ENCODE measurements at places on chromosomes 3 and 15.

- peak; percentile 34 for DNase-seq
These were observed 92.4 kb upstream of the ANKRD34C start for GRCh38 chr15:79190093-79190492.

DNA sequence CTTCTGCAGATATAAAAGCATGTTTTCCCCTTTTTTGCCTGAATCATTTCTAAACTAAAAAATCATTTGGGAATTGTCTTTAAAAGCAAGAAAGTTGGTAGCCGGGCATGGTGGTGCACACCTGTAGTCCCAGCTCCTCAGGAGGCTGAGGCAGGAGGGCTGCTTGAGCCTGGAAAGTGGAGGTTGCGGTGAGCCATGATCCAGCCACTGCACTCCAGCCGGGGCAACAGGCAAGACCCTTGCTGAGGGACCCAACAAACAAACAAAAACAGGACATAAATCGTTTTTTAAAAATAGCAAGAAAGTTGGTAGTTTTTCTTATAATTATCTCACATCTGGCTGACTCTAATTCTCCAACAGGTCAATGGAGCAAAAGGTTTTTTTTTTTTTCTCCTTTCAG is 2.5 kb downstream of the HIGD1A start:
- no peak for DNase-seq

DNA sequence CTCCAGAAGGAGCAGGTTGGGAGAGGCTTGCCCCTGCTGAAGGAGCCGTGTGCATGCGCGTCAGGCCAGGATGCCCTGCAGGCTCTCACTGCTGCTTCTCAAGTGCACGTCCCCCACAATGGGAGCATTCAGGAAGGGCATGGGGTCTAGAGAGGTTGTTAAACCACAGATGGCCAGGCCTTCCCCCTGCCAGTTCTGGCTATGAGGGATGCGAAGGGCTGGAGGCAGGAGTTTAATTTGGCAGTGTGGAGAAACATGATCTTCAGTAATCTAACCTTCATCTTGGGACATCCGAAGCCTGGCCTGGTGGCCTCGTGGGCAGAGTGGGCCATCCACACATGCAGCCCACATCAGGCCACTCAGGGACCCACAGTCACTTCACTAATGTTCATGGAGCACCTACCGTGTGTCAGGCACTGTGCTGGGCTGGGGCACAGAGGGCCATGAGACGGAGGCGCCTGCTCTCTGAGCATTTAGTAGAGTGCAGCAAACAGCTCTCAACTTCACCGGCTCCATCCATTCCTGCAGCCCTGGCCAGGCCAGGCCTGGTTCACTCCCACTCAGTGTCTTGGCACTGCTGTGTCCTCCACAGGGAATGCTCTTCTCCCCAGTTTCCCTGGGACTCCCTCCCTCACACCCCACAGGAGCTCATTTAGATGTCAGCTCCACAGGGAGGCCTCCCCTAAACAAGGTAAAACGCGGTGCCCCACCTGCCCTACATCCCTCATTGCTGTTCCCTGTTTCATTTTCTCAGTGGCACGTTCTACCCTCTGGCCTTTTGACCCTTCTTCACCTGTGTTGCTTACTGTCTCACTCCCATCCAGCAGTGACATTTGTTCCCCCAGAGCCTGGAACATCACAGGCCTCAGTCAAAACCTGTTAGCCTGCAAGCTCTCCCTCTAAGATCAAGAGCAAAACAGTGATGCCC is 4.0 kb downstream of the CFAP100 start:
- no peak for DNase-seq

DNA sequence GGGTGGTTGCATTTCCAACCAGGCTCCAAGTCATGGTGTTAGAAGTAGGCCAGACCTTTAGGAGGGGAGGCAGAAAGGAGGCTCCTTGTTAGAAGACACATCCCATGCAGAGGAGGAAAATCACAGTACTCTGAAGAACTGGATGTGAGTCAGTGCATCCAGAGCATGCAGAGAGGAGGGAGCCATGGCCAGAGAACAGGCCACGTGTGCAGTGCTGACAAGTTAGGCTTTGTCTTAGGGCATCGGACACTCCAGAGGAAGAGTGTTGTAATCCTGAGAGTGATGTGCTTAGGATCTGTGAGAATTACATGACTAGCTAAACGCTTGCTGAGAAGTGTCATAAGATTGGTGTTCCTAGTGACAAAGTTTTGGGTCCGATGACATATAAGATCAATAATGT is 456.5 kb upstream of the THRB start:
- DNase-seq, result peak; percentile 51

- no peak for DNase-seq
These were observed 164.3 kb downstream of the MCTP2 start for GRCh38 chr15:94395640-94396039.

- no peak for DNase-seq
These were observed 19.5 kb upstream of the MUC20 start for GRCh38 chr3:195701042-195701915.

DNA sequence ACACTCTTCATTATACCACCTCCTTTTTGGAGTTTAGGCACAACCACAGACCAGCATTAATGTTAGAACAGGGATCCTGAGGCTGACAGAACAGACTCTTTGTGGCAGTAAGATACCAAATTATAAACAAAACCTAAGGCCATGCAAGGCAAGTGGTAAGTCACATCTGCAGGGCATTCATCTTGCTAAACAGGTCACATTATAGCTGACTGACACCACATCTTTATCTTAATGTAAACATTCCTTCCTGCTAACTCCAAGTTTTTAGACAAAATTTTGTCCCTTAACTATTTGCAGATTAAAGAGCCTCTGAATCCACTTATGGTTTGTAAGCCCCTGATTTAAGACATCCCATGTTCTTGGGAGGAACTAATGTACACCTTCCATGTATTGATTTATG is 500.6 kb downstream of the PYDC2 start:
- DNase-seq, result no peak

DNA sequence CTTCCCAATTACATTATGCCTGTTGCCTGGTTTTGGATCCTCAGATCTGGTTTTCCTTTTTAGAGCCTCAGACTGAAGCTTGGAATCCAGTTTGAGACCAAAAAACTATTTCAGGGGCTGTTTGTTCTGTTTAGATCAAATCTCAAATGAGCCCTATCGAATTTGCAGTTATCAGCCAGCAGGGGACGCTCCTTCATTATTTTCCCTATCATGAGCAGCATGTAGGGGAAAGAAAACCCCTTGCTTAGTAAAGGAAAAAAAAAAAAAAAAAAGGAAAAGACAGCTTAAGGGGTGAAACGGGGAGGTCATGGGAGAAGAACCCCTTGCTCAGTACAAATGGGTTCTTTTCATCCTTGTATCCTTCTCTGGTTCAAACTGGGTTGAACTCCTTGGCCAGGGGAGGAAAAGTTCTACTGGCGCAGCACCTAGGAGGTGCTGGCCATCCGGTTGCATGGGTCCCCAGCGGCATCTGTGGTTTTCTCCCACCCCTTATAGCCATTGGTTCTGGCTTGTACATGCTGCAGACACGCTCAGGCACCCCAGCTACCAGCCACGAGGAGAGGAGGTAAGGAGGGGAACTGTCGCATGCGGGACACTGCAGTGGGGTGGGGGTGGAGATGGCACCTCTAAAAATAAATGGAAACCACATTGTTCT is 1375.1 kb upstream of the ALCAM start:
- no peak for DNase-seq

- no peak for DNase-seq
These were observed 112.1 kb upstream of the AGBL1 start for GRCh38 chr15:85967553-85967952.

DNA sequence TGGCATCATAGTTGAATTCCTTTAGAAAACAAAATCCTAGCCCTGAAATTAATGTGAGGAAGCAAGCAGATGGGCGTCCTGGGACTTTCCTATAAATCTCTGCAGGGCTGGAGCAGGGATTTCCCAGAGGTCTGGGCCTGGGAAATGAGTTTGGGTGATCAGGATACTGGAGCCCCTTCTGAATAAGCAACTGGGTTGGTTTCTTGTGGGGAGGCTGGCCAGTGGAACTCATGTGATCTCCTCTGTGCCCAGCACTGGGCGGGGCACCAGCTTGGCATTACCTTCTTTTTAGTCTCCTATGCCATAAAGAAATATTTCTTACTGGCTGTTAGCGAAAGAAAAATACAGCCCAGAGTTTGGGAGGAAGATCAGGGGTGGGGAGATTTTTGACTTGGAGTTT is 1.7 kb downstream of the THSD4 start:
- no peak for DNase-seq

- no peak for DNase-seq
These were observed 418.9 kb upstream of the TPRG1 start for GRCh38 chr3:188752850-188753249.

DNA sequence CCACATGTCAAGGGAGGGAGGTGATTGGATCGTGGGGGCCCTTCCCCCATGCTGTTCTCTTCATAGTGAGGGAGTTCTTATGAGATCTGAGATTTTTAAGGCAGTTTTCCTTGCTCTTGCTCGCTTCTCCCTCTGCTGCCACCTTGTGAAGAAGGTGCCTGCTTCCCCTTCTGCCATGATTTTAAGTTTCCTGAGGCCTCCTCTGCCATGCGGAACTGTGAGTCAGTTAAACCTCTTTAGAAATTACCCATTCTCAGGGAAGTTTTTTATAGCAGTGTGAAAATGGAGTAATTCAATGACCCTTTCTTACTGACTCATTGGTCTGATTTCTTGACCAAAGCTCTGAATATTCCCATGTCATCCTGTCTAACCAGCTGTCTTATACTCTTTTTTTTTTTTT is 484.4 kb upstream of the TPRG1 start:
- DNase-seq, result no peak

GRCh38 chr3:32422943-32423342 is 31.3 kb downstream of the CMTM7 start:
- DNase-seq, result no peak

GRCh38 chr15:76338486-76339304 is 2.1 kb downstream of the ISL2 start:
- DNase-seq, result no peak

DNA sequence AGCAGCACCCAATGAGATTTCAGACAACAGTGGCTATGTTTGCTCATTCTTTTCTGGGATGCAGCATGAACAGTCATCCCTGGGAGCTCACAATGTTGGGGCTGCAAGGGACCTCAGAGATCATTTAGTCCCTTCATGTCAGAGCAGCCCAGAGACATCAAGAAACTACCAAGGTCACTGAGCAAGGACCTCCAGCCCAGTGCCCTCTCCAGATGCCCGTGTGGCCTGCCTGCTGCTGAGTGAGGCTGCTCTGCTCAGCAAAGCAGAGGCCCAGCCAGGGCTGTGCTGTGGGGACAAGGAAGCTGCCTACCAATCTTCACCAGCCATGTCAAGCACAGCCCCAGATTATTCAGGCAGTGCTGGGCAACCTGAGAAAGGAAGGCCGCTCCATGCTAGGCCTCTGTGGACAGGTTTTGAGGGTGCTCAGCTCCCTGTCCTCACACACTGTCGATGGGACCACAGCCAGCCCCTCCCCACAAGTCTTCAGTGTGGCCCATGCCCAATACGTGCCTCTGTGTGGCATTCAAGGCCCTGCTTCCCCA is 99.7 kb downstream of the DAPK2 start:
- no peak for DNase-seq

GRCh38 chr15:39461536-39462130 is 119.2 kb upstream of the THBS1 start:
- DNase-seq, result no peak

GRCh38 chr3:102533784-102534183 is 99.0 kb downstream of the ZPLD1 start:
- no peak for DNase-seq

GRCh38 chr3:47636225-47636624 is 57.6 kb upstream of the CSPG5 start:
- DNase-seq, result no peak

GRCh38 chr15:76151599-76151974 is 91.8 kb downstream of the TMEM266 start:
- no peak for DNase-seq

- DNase-seq, result no peak
These were observed 524.7 kb downstream of the PYDC2 start for GRCh38 chr3:191985691-191986090.

DNA sequence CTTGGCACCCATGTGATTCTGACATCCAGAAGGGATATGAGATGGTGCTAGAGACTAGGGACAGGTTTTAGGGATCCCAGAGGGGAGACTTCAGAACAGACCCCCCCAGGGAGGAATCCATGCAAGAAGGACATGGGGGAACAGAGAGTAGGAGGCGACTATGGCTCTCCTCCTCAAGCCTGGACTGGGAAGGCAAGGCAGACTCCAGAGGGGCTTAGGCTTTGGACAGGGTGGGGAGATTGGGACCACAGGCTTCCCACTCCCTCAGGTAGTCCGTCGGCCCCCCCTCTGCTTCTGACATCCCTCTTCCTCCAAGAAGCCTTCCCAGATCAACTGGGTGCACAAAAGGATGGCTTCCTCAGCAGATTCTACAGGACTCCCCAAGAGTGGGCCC is 3.0 kb upstream of the VIPR1 start:
- no peak for DNase-seq
